ENCODE measurements at places on chromosomes 5 and 9.
A peak's percentile ranks its signal among the peaks of the same experiment; 100 is the strongest.

GRCh38 chr9:33795819-33796218, 458 bp downstream of the PRSS3 start:
- no peak for DNase-seq

DNA sequence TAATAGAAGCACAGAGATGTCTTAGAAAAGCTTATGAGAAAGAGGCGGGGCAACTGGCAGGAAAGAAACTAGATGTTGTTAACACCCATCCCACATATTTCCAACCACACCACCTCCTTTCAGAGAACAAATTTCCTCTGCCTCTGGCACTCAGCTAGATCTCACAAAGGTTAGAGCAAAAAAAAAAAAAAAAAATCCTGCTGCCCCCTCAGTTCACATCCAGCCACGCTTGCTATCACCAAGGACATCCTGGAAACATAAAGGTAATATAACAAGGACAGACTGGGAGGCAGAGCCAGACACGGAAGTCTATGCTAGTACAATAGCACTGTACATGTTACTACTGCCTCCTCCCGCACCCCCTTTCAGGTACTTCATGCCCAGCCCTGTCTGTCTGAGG, 238.0 kb upstream of the PTGER4 start:
- peak; percentile 36 for DNase-seq

DNA sequence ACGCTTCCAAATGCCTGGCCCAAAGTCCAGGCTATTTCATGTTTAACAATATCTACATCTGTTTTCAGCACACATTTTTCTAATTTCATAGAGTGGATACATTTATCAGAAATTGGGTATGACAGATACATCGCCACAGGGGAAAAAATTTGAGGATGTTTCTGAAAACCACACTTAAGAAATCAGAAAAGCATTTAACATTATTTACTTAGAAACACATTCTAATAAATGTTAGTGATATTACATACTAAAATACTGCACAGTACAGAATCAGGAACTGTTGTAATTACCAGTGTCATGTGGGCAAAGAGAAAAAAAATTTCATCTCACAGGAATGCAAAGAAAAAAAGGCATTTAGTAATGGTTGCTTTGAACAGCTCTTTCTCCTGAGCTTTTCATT, 310.5 kb upstream of the KIF2A start:
- DNase-seq, result no peak

DNA sequence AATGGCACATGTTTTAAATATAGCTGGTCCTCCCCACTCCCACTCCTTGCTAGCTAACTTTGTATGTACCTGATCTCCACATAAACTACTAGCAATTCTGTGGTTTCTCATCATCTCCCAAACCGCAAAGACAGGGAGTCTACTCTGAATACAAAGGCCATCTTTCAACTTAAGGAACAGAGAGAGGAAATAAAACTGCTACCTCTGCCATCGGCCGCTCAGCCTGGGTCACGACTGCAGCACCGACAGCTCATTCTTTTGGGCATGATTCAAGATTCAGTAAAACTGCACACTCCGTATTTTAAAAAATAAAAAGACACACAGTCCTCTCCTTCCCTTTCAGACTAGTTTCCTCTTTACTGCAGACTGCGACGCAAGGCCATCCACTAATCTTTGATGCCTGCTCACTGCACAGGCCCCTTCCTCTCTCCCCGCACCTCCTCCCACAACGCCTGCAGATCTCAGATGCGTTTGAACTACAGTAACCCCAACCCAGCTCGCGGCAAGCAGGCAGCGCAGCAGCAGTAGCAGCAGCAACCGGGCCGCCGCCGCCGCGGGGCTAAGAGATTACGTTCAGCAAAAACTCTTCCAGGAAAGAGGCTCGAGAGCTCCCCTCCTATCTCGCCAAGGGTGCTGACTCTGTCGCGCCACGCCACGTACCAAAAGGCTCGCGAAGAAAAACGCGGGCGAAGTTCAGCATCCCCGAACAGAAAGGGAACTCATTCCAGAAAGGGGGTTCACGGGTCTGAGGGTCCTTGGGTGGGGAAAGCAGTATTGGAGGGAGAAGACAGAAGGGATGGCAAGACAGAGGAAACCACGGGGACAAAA, 1.5 kb downstream of the RNF145 start:
- peak; percentile 87 for DNase-seq

- DNase-seq, result no peak
Observed at GRCh38 chr9:92140754-92141143, 25.5 kb upstream of the SPTLC1 start.

DNA sequence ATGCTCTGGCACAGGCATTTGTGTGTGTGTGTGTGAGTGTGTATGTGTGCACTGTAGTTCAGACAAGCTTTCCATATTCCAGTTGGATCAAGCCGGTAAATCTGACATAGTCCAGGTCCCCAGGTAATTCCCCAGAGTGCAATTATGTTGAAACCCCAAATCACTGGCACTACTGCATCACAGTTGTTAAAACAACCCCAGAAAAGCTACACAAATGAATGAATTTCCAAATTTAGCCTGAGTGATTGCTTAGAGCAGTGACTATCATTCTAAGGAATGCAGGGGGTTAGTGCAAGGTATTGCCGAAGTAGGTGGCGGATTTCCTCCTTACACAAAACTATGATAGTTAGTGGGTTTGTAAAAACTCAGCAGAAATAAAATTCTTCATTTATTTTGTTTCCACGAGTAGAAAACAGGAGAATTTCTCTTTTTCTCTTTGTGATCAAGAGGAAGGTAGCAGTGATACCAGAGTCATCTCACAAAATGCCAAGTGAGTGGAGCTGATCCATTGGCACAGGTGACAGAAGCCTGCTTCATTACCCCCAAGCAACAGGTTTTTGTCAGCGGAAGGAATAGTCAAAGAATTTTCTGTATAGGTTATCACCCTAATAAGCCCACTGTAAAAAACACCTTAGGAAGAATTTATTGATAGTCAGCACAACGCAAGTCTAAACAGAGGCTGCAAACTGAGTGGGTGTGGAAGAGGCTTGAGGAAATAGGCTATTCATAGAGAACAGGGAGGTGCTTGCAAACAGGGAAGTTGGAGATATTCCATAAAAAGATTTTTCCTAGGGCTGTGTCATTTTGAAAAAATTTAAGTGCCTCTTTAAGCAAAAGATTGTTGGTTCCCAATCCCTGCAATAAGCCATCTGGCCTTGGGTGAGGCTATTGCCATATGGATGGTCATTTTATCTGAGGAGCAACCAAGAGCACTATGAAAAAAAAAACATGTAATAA, 385.1 kb downstream of the CHSY3 start:
- no peak for DNase-seq

- DNase-seq, result no peak
Observed at GRCh38 chr5:118405650-118406061, 582.7 kb downstream of the DTWD2 start.

DNA sequence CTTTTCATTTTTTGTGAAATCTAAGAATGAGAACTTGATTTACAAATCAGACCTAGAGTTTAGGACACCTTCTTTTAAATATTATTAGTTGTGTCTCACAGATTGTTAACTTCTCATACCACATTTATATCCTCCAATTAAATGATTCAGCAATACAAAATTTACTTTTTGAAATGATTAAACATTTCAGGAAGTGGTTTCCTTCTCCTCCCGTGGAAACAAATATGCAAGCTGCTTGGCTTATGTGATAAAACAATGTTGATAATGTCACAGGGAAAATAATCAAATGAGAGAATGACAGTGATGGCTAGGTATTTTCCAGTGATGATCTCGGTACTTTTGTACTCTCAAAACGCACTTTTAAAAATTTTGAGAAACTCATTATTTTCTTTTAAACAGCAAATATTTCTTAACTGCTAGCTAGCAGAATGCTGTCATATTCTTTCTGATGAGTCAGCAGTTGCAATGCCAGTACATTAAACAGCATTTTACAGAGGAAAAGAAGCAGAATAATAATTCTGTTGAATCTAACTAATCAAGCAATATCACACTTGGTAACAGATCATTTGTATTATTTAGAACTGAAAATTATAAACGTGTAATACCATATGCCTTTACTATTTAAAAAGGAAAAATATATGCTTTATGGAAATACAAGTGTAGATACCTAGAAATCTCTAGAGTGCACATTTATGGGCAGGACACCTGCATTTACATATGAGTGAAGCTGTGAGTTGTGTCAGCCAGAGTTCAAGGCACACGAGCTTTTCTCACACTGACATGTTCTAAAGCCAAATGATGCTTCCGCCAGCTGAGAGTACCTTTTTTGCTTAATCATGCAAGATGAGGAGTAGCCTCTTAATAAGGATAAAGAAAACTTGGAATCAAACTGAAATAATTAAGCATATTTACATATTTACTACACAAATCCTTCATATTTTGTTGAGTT, 53.6 kb upstream of the CDH18 start:
- no peak for DNase-seq

DNA sequence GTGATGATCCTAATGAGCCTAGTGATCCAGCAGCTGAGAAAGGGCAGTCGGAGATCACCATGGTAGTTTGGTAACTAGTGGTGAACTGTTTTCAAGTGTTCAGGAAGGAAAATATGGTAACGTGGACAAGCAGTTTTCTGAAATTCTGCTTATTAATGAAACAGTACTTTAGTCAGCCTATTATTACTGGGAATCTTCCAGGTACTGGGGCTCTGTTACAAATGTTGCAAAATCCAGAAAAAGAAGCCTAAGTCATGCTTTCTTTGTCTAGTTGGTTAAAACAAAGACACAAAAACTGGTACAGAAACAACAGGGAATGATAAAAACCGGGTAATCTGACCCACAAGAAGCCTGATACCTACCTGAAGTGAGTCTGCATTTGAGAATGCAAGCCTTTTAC, 18.2 kb downstream of the TTC23L start:
- DNase-seq, result no peak

- no peak for DNase-seq
Observed at GRCh38 chr9:86020731-86021130, 78.6 kb downstream of the GOLM1 start.

DNA sequence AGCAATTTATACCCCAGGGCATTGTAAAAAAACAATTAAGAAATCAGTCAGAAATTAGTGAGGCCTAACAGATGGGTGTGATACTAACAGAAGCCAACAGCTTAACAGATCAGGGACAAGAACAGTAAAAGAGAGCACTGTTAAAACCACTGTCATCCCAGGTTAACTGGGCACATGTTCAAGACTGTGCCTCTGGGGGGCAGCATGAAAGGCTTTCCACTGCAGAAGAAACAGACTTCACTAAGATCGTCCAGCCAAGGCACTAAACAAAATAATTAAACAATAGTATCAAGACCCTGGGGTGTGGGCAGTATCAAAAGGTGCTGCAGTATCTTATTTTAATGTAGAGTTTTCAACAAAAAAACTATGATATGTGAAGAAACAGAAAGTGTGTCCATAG, 43.5 kb downstream of the FBN2 start:
- no peak for DNase-seq

DNA sequence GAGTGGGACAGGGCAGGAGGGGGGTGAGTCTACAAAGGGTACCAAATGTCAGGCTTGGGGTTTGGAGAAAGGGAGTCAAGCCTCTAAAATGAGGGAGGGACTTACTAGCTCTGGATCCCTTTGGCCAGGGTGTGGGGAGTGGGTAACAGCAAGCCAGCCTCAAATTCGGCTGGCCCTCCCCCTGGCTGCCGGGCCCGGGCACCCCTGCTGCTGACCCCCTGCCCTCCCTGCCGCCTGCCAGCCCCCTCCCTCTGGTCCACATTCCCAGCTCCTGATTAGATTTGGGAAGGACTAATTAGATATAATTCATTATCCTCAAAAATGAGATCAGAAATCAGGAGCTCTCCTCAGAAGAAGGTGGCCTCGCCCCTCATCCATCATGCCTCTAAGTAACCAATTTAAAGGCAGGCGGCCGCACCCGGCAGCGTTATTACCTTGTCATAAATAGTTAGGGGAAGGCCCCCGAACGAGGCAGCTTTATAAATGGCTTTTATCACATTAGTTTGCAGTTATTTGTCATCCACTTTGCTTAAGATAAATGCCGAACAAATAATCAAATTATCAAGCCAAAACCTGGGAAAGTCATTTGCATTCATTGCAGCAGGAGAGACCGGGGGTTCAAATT, 44.6 kb downstream of the LMX1B start:
- DNase-seq, result no peak

DNA sequence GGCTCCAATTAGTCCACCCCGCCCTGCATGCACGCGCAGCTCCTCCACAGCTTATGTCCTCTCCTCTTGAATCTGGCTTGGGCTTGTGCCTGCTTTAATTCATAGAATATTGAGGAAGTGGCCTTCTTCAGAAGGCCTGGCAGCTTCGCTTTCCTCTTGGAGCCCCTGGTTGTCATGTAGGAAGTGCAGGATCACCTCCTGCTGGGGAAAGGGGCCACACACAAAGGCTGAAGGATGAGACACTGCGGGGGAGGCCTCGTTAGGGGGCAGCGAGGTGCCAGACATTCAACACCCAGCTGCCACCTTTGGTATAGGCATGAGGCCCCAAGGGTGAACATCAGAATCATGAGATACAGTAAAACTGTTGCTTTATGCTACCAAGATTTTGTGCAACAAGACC, 2.7 kb upstream of the CNOT6 start:
- no peak for DNase-seq

DNA sequence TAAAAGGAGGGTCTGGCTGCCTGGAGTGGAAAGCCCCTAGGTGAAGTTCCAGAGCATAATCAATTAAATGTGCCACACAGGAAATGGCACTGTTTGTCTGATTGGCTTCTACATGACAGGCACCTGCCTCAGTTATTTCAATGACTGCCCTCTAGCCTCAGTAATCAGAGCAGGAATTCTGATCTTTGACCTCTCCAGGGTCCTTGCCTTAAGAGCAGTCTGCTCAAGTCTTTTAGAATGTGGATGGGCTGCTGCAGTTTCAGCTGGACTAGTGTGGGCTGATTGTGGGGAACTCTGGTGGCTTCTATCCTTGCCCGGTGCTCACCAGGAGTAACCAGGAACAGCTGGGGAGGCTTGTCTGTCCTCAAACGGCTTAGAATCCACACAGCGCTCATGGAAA, 98.9 kb downstream of the LIX1 start:
- DNase-seq, result no peak

DNA sequence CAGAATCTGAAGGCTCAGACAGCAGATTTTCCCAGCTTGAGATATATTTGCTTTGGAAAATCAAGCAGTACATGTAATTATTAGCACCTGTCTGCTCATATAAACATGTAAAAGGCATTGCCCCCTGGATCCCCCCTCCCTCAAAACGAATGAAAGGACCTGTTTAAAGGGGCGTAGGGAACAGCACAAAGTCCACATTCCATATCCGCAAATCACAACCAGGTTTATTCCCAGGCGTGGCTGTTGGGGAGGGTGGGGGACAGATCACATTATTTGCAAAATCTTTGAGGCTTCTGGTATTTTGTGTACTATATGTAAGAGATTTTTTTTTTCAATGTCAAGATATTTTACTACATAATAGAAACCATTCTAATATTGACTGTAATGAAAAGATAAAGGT, 8.7 kb upstream of the MRPS2 start:
- DNase-seq, result no peak

DNA sequence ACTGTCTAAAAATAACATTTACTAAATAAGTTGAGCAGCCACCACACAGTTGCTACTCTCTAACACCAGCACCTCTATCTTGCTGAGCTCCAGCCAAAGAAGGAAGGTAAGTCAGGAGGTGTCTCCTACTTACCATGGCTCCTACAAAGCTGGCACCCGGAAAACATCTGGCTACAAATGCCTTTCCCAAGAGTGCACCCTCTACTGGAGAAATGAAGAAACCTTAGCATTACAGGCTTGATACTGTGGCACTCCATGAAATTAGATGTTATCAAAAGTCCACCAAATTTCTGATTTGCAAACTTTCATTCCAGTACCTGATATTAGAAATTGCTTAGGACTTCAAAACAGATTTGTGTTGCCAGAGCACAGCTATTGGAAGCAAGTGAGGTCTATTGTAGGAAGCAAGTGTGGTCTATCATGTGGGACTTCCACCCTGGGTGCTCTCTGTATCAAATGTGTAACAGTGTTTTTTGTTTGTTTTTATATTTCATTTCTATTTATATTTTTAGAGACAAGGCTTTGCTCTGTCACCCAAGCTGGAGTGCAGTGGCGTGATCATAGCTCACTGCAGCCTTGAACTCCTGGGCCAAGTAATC, 25.7 kb upstream of the RFK start:
- peak; percentile 21 for DNase-seq

Measured in CD4-positive, alpha-beta T cell treated with Interleukin-1 beta for 1 hour (primary cell).